ENCODE measurements at places on chromosomes 3 and 15.

- no peak for DNase-seq
Measured at GRCh38 chr3:98945101-98945524, 43.6 kb upstream of the DCBLD2 start.

DNA sequence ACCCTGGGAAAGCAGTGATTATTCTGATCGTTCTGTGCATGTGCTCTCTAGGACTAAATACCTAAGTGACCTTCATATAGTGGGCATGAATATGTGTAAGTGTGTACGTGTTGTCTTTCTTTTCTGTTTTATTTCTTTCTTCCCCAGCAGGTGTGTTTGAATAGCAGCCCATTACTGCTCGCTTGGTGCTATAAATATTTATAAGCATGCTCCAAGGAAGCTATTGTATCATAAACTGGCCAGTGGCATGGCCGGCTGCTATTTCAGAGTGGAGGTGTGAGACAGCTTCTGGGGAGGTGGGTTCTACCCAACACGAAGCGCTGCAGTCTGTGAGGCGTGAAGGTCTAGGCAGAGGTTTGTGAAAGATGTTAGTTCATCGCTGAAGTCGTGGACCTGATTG, 641.8 kb downstream of the NTRK3 start:
- no peak for DNase-seq

DNA sequence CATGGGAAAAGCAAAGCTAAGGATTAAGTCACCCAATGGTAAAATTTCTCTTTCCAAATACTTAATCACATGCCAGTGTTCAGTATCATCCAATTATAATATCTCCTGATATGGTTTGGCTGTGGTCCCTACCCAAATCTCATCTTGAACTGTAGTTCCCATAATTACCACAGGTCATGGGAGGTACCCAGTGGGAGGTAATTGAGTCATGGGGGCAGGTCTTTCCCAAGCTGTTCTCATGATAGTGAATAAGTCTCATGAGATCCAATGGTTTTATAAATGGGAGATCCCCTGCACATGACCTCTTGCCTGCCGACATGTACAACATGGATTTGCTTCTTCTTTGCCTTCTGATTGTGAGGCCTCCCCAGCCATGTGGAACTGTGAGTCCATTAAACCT, 26.1 kb upstream of the NMB start:
- no peak for DNase-seq

DNA sequence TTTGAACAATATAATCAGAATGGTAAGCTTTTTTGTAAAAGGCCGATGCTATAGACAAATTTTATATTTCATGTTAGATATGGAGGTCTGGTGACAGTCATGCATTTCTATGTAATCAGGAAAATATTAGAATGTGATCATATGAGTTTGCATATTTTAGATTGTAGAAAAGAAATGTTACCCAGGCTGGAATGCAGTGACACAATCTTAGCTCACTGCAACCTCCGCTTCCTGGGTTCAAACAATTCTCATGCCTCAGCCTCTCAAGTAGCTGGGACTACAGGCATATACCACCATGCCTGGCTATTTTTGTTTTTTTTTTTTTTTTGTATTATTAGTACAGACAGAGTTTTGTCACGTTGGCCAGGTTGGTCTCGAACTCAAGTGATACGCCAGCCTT, 152.0 kb downstream of the LMLN start:
- no peak for DNase-seq

DNA sequence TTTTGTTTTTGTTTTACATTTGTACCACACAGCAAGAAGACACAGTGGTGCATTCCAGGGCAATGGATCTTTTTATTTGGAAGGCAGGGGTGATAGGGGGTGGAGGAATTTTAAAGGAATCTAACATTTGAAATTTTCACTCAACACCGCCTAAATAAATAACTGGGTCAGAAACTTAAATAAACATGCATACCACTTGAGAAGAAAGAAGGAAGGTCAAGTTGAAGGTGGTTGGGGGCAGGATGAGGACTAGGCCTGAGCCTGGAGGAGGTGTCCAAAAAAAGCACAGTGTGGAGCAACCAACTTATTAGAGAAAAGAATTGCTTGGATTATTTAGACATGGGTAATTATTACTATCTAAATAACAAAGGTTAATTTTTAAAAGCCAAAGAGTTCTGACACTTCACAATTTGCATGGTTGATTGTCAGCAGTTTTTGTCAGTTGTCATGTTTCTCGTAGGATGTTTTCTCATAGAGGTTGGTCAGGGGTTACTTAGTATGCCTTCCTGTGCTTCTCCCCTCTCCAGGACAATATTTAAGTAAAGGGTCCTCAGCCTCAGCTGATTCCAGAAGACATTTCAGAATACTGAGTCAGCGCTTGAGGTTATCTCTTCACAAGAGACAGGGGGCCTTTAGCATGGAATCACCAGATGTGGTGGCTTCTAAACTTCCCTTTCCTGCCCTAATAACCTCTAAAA, 173.7 kb upstream of the SLC2A2 start:
- DNase-seq, result no peak

DNA sequence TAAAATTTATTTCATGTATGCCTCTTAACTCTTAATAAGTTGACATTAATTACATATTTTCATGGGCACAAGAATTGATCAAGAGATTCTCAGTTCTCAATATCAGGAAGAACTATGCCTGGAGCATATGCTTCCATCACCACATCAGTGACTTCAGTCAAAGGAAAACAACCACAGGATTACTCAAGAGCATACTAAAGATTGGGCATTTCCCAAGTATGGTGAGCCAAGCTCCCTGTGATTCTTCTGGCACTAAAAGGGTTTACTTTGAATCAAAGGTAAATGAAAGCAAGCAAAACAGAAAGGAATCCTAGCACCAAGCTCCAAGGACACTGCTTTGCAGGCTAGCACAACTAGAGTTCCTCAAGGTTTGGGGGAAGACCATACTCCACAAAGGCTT, 44.6 kb downstream of the FMN1 start:
- no peak for DNase-seq

GRCh38 chr3:129514563-129514962, 13.9 kb upstream of the RHO start:
- no peak for DNase-seq

- peak; percentile 56 for DNase-seq
Measured at GRCh38 chr3:98812851-98813374, 49.8 kb downstream of the ST3GAL6 start.

- DNase-seq, result no peak
Measured at GRCh38 chr15:40464595-40465185, 6.1 kb upstream of the CHST14 start.

DNA sequence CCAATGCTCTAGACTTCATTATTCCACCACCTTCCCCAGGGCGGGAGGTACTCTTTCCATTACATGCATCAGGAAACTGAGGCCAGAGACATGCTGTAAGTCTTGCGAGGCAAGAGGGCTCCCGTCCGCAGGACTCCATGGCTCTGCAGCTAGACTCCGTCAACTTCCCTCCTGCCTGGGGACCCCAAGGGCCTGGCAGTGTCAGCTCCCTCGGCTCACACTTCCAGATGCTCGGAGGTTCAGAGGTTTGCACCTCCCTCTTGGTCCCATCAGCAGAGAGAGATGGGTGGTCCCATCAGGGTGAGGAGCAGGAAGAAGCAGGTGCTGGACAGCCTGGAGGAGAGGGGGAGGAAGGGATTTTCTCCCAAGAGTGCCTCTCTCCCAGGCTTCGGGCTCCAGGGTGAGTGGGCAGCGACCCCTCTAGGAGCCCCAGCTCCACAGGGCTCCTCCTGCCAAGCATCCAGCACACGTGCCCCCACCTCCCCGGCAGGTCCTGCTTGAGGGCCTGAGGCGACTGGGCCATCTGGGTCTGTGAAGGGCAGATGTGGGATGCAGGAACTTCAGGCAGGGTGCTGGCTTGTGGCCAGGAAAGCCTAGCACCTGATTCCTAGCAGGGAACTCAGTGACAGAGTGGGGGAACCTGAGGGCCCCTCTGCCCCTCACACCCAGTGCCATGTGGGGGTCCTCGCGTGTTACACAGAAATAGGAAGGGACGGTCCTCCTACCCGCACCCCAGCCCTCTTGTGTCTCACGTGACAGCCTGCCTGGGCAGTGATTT, 9.3 kb downstream of the PAK6 start:
- no peak for DNase-seq

GRCh38 chr15:58549785-58550074, 117.9 kb downstream of the LIPC start:
- no peak for DNase-seq

GRCh38 chr3:25604107-25604805, 60.5 kb downstream of the TOP2B start:
- peak; percentile 61 for DNase-seq

DNA sequence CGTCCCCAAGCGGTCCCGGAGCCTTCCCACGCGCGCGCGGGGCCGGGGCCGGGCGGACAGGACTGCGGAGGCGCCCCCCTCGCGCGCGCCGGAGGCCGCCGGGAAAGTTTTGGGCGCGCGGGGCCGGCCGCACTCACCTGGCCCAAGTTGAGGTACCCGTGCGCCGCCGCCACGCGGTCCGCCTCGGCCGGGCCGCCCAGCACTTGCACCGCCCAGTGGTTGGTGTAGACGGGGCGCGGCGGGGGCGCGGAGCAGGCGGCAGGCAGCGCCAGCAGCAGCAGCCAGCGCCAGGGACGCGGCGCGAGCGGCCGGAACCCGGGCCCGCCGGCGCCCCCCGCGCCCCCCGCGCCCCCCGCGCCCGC, 289 bp downstream of the PCSK6 start:
- peak; percentile 66 for DNase-seq

DNA sequence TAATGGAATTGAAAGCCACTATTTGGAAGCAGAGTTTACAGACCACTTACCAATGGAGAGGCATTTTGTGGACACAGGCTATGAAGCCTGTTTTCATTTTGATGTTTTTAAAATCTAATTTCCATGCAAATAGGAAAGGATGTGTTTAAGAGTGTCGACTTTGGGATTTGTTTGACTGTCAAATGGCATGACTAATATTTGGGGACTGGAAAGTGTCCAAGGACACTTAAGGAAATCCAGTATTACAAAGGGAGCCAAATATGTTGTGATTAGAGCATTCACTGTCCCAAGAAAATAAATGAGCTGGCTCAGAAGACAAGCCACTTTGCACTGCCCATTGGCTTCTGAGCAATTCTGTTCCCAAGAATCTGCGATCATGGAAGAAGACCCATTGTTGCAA, 34.0 kb upstream of the SLC6A11 start:
- DNase-seq, result no peak

- no peak for DNase-seq
Measured at GRCh38 chr15:53910852-53911251, 67.4 kb upstream of the UNC13C start.

Measured in hematopoietic multipotent progenitor cell treated with erythropoietin and hydrocortisone succinate and interleukin-3 and kit ligand, for 15 days (in vitro differentiated cells).